ENCODE measurements at places on chromosomes 11 and 22. TPM values are rescaled to one million over a fixed set of nuclear protein-coding genes. Genes with fewer than 3 reads are reported as not detected.

DNA sequence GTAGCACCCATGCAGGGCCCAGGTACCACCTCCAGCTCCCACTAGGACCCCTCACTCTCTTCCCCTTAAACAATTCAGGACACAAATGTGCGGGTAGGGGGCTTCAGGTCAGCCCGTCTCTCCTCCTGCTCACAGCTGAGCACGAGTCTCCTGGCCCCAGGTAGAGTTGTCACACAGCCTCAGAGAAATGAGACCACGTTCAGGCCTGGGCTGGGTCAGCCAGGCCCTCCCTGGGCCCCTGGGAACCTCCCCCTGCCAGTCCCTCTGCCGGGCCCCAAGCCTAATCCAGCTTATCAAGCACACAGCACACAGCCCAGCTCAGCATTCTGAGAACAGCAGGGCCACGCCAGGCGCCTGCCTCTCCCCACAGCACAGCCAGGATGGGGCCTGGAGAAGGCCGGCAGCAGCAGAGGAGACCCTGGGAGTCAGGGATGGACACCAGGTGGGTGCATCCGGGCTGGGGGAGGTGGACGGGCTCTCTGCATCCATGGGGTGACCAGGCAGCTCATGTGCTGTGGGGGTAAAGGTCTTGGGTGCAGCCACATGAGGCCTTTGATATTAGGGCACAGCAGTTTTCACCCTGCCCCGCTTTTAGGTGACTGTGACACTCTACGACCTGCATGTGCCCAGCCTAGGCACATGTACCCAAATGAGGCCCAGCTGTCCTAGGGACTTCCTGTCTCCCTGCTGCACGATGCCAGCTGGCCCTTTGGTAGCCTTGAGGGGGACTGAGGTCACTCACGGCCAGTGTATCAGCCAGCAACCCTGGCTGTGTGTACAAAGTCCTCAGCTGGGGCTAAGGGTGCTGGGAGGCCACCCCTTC, 87.0 kb downstream of the MORC2 start:
- no peak overlapping the region for H3K27ac ChIP-seq
- no peaks in the 10 kb centered on the region for H3K4me1 ChIP-seq
- no peaks in the 10 kb centered on the region for H3K27me3 ChIP-seq
- no peaks in the 10 kb centered on the region for H3K36me3 ChIP-seq
- DNase-seq: no peak

GNB1L gene
- total RNA-seq: 14.0 TPM

DNA sequence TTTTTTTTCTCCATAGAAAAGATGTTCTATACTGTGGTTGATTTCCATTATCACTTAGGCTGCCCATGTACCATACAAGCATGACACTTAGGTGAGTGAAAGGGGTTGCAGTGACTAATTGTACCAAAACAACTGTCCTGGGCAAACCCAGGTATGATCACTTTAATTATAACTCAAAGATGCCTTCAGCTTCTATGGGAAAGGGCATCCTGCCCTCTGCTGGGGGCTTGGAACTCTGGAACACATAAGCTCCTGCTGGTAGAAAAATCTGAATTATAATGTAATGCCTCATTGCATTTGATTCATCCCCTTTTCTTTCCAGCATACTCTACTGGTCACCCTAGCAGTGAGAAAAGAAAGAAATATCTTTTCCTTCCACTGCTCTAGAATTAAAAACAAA, 206.3 kb downstream of the DDX10 start:
- no peaks in the 10 kb centered on the region for H3K36me3 ChIP-seq
- DNase-seq: no peak
- no peaks in the 10 kb centered on the region for H3K4me1 ChIP-seq

TBCEL gene
- total RNA-seq: 19.2 TPM

GRCh38 chr11:134100171-134100570, 31.3 kb downstream of the JAM3 start:
- no peak for DNase-seq
- H3K4me1 ChIP-seq: no peaks in the 10 kb centered on the region
- H3K27me3 ChIP-seq: no peaks in the 10 kb centered on the region
- H3K36me3 ChIP-seq: no peaks in the 10 kb centered on the region

- H3K36me3 ChIP-seq: no peaks in the 10 kb centered on the region
- H3K27me3 ChIP-seq: no peaks in the 10 kb centered on the region
- DNase-seq: no peak
- H3K4me1 ChIP-seq: no peaks in the 10 kb centered on the region
- H3K4me3 ChIP-seq: no peak overlapping the region
These were observed 30.7 kb upstream of the USP47 start for GRCh38 chr11:11810764-11811726.

DNA sequence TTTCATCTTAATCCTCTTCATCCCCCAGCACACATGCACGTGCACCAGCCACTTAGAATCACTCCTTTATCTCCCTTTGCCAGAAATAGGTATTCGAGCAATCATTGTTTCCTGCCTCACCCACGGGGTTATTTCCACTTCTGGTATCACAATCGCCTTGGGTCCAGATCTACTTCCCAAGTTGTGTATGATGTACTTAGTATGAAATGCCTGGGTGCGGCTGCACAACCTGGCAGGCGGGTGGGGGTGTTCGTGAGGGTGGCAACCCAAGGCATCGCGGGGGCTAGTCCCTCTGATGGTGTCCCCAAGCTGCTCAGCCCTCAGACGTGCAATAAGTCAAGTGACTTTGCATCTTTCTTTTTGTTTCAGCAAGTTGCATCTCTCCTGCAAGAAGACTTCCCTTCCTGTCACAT, 475.6 kb downstream of the MIAT start:
- no peak overlapping the region for H3K4me3 ChIP-seq
- no peaks in the 10 kb centered on the region for H3K36me3 ChIP-seq
- no peak overlapping the region for H3K27ac ChIP-seq
- peaks cover 20% of the 10 kb centered on the region for H3K4me1 ChIP-seq
- no peak for DNase-seq

SAA1 gene
- 60.4 TPM for total RNA-seq

- no peaks in the 10 kb centered on the region for H3K36me3 ChIP-seq
- H3K4me1 ChIP-seq: peaks cover 10% of the 10 kb centered on the region
- H3K27me3 ChIP-seq: peaks cover 14% of the 10 kb centered on the region
- no peak overlapping the region for H3K27ac ChIP-seq
- H3K4me3 ChIP-seq: no peak overlapping the region
These were observed 2.0 kb downstream of the PNPLA5 start for GRCh38 chr22:43889860-43890253.

GRCh38 chr11:12680246-12680939, 6.2 kb downstream of the TEAD1 start:
- peaks cover 80% of the 10 kb centered on the region for H3K4me1 ChIP-seq
- H3K27ac ChIP-seq: peak overlapping the region; percentile 93
- H3K4me3 ChIP-seq: peak overlapping the region; percentile 10
- no peaks in the 10 kb centered on the region for H3K27me3 ChIP-seq
- no peak for DNase-seq
- H3K36me3 ChIP-seq: no peaks in the 10 kb centered on the region

DNA sequence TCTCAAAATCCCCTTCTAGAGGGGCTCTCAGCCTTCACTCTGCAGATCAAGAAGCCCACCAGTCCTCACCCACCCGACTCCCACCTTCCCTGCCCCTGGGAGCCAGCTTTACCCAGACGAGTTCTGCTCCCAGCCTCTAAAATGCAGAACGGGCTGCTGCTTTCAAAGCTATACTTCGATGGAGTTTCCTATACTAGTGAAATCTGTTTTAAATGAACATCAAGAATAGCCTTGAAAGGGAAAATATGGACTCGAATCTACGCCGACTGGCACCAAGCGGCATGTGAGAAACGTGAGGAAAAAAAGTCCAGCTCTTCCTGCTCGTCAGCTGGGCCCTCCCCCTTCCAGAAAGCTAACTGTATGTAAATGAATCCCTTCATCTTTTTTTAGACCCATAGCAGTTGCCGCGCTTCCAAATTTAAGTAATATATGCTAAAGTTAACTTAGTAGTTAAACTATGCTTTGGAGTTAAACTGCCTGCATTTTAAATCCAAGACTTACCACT, 211.7 kb downstream of the NTM start:
- H3K4me1 ChIP-seq: no peaks in the 10 kb centered on the region
- no peaks in the 10 kb centered on the region for H3K27me3 ChIP-seq
- no peak for DNase-seq
- H3K36me3 ChIP-seq: no peaks in the 10 kb centered on the region

- H3K4me3 ChIP-seq: no peak overlapping the region
- H3K27me3 ChIP-seq: no peaks in the 10 kb centered on the region
- no peaks in the 10 kb centered on the region for H3K4me1 ChIP-seq
- no peak for DNase-seq
These were observed 218.6 kb downstream of the FAT3 start for GRCh38 chr11:92443199-92443598.

- H3K27me3 ChIP-seq: no peaks in the 10 kb centered on the region
- peaks cover 22% of the 10 kb centered on the region for H3K36me3 ChIP-seq
- H3K4me1 ChIP-seq: peaks cover 18% of the 10 kb centered on the region
- H3K27ac ChIP-seq: no peak overlapping the region
These were observed 12.3 kb upstream of the BID start for GRCh38 chr22:17786435-17787161.

- H3K27me3 ChIP-seq: no peaks in the 10 kb centered on the region
- peak overlapping the region; percentile 84 for H3K27ac ChIP-seq
- H3K4me3 ChIP-seq: no peak overlapping the region
These were observed 41.7 kb downstream of the IGF2 start for GRCh38 chr11:2097356-2097997.

- no peaks in the 10 kb centered on the region for H3K36me3 ChIP-seq
- H3K27me3 ChIP-seq: no peaks in the 10 kb centered on the region
- H3K4me1 ChIP-seq: no peaks in the 10 kb centered on the region
- no peak overlapping the region for H3K27ac ChIP-seq
- no peak for DNase-seq
- no peak overlapping the region for H3K4me3 ChIP-seq
These were observed 162.5 kb downstream of the CEP164 start for GRCh38 chr11:117489999-117490679.

DNA sequence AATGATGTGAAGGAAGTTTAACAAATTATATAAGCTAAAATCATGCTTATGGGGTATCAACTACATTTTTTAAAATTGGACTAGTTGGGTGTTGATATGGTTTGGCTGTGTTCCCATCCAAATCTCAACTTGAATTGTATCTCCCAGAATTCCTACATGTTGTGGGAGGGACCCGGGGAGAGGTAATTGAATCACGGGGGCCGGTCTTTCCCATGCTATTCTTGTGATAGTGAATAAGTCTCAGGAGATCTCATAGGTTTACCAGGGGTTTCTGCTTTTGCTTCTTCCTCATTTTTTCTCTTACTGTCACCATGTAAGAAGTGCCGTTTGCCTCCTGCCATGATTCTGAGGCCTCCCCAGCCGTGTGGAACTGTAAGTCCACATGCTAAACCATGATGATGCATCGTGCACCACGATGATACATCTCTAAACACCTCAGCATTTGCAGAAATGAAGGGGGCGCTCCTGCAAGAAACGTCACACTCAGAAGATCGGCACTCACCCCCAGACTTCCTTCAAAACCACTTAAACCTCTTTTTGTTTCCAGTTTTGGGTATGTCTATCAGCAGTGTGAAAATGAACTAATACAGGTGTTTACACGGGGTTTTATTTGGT, 340.0 kb downstream of the SHANK2 start:
- no peak overlapping the region for H3K4me3 ChIP-seq
- no peaks in the 10 kb centered on the region for H3K27me3 ChIP-seq
- no peaks in the 10 kb centered on the region for H3K4me1 ChIP-seq
- no peaks in the 10 kb centered on the region for H3K36me3 ChIP-seq
- DNase-seq: no peak
- no peak overlapping the region for H3K27ac ChIP-seq

CCT8L2 gene
- not detected for total RNA-seq

RFPL2 gene
- not detected for total RNA-seq

GRCh38 chr11:33936725-33937604, 45.1 kb upstream of the LMO2 start:
- no peaks in the 10 kb centered on the region for H3K27me3 ChIP-seq
- peak overlapping the region; percentile 40 for H3K27ac ChIP-seq
- H3K4me3 ChIP-seq: no peak overlapping the region
- peaks cover 13% of the 10 kb centered on the region for H3K4me1 ChIP-seq

DNA sequence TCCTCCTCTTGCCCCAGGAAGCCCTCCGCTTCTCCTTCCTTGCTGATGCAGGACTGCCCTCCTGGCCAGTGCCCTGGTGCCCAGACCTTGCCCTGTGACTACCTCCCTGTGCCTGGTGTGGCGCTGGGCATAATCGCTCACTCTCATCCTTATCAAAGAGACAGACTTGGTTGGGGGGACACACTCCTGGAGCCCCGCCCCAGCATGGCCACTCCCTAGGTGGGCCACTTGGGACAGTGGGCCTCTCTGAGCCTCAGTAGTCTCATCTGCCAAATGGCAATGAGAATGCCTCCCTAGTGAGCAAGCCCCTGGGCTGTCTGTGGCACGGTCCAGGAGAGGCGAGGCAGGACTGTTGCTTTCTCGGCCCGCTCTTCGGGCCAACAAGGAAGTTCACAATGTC, 72.7 kb upstream of the TSPAN18 start:
- H3K4me1 ChIP-seq: no peaks in the 10 kb centered on the region
- no peak overlapping the region for H3K4me3 ChIP-seq
- H3K27ac ChIP-seq: no peak overlapping the region
- H3K27me3 ChIP-seq: no peaks in the 10 kb centered on the region
- no peaks in the 10 kb centered on the region for H3K36me3 ChIP-seq

EI24 gene
- total RNA-seq: 70.7 TPM

RFPL1 gene
- total RNA-seq: not detected

MS4A12 gene
- total RNA-seq: not detected

GRCh38 chr11:130882138-130882551, 34.1 kb downstream of the SNX19 start:
- no peak overlapping the region for H3K4me3 ChIP-seq
- H3K4me1 ChIP-seq: no peaks in the 10 kb centered on the region
- H3K27ac ChIP-seq: no peak overlapping the region
- DNase-seq: no peak

DNA sequence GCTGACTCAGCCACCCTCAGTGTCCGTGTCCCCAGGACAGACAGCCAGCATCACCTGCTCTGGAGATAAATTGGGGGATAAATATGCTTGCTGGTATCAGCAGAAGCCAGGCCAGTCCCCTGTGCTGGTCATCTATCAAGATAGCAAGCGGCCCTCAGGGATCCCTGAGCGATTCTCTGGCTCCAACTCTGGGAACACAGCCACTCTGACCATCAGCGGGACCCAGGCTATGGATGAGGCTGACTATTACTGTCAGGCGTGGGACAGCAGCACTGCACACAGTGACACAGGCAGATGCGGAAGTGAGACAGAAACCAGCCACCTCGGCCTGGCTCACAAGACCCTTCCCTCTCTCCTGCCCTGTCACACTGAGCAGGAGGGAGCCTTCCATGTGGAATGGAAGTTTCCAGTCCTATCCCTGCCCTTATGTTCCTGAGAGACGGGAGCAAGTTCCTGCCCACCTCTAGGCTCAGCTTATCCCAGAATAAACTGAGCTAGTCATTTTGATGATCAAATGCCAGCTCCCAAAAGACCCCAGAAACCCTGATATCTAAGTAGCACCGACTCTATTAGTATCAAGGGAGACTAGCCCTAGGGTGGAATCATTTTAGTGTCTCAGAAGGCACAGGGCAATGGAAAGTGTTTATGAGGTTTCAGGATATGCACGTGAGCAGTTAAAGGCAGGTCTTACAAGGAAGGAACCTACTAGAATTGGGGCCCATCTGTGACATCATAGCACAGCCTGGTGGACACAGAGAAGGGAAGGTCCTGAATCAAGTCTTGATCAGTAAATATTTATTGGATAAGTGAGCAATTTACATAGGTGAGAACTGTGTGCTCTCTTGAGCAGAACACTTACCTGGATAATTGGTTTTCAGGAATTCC, 6.3 kb upstream of the IGLL5 start:
- no peaks in the 10 kb centered on the region for H3K27me3 ChIP-seq
- no peaks in the 10 kb centered on the region for H3K36me3 ChIP-seq
- peak; percentile 43 for DNase-seq
- H3K27ac ChIP-seq: no peak overlapping the region
